Thyroid gland (tissue), 4 donors: ENCODE measurements at places on chromosomes 5 and 9. TPM values are rescaled to one million over a fixed set of nuclear protein-coding genes. Genes with fewer than 3 reads are reported as not detected.

- no peaks in the 10 kb centered on the region for H3K36me3 ChIP-seq
- no peaks in the 10 kb centered on the region for H3K27me3 ChIP-seq
- H3K4me3 ChIP-seq: no peak overlapping the region
- no peak overlapping the region for H3K27ac ChIP-seq
- no peak for DNase-seq
These were observed 13.7 kb downstream of the TRIO start for GRCh38 chr5:14156650-14157492.

- H3K27me3 ChIP-seq: no peaks in the 10 kb centered on the region
- no peak overlapping the region for H3K27ac ChIP-seq
- H3K4me3 ChIP-seq: no peak overlapping the region
- no peaks in the 10 kb centered on the region for H3K36me3 ChIP-seq
These were observed 112.5 kb downstream of the TENT4A start for GRCh38 chr5:6825678-6826244.

DNA sequence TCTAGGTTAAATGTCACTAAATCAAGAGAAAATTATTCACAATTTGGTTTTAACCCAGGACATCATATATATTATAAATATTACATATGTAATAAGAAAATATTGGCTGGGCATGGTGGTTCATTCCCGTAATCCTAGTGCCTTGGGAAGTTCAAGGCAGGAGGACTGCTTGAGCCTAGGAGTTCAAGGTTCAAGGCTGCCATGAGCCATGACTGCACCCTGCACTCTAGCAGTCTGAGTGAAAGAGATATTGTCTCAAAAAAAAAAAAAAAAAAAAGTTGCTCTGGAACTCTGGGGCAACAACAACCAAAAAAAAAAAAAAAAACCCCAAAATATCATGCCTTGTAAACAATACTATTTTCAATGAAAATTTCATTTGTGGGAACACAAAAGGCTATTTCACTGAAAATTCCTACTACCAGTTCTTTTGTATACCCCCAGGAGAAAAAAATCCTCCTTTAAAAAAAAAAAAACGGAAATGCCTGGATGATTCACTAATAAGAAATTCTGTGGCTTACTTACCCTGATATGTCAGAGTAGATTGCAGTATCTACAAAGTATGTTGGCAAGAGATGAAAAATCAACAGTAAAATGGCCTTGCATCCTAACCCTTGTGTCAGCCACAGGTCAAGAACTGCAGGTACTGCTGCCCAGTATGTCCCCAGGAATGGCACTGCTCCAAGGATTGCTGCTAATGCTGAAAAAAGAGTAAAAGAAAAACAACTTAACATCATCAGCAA lies 22.6 kb upstream of the CTNNAL1 start:
- H3K4me1 ChIP-seq: peaks cover 12% of the 10 kb centered on the region
- DNase-seq: peak; percentile 83
- no peak overlapping the region for H3K4me3 ChIP-seq
- peaks cover 20% of the 10 kb centered on the region for H3K36me3 ChIP-seq
- no peaks in the 10 kb centered on the region for H3K27me3 ChIP-seq
- H3K27ac ChIP-seq: peak overlapping the region; percentile 71

ZNF618 gene
- 9.9 TPM for total RNA-seq

MLANA gene
- not detected for total RNA-seq

SLIT3 gene
- 77.2 TPM for total RNA-seq

GFI1B gene
- 0.11 TPM for total RNA-seq

RASEF gene
- 65.5 TPM for total RNA-seq
